ENCODE measurements at places on chromosomes 3 and 15.
A peak's percentile ranks its signal among the peaks of the same experiment; 100 is the strongest.

DNA sequence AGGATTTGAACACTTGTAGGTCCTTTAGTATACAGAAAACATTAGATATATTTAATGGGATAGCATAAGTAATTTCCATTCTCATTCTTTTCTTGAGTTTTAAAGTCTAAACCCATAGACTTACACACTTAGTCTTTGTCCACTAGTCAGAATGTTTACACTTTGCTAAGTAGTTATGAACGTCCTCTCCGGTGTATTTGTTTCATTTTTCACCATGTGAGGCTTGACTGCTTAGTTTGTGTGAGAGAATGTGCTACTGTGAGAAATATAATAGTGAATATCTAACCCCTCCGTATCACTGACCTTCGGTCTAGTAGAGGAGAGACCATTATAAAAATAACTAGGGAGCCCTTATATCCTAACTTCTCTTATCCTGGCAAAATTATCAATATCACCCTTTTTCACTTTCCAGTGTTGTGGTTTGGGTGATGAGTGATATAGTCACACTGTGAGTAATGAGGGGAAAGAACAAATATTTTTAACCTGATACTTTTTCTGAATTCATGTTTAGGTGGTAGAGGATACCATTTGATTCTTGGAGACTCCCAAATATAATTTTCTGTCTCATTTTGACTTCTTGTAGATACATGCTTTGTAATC lies 122.4 kb downstream of the UBE2E2 start:
- no peak for DNase-seq

GRCh38 chr3:32443478-32443877 lies 51.8 kb downstream of the CMTM7 start:
- DNase-seq = no peak

GRCh38 chr3:134308350-134308891 lies 57.8 kb upstream of the RYK start:
- peak; percentile 88 for DNase-seq

GRCh38 chr3:13162549-13163320 lies 89.5 kb upstream of the IQSEC1 start:
- no peak for DNase-seq

- no peak for DNase-seq
Measured at GRCh38 chr3:63875510-63875909, 11.8 kb downstream of the ATXN7 start.

GRCh38 chr3:11832981-11833905 lies 13.4 kb downstream of the TAMM41 start:
- DNase-seq = no peak

GRCh38 chr3:160486459-160486869 lies 36.9 kb upstream of the TRIM59 start:
- DNase-seq = no peak

- no peak for DNase-seq
Measured at GRCh38 chr3:8530581-8530980, 29.0 kb downstream of the LMCD1 start.

DNA sequence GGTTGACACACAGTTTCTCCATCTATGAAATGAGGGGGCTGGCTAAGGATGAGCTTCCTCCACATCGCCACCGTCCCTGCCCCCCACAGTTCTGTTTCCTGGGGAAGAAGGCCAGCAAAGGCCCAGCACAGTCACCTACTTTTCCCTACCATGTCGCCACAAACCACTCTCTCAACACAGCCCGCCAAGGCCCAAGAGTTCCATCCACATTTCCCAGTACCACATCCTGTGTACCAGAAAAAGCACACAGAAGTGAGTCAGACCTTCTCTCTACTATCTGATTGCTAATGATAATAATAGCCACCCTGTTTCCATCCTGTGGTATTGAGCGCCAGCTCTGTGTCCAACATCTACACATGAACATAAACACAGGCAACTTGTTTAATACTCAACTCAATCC lies 30.3 kb upstream of the C15orf39 start:
- DNase-seq = no peak

DNA sequence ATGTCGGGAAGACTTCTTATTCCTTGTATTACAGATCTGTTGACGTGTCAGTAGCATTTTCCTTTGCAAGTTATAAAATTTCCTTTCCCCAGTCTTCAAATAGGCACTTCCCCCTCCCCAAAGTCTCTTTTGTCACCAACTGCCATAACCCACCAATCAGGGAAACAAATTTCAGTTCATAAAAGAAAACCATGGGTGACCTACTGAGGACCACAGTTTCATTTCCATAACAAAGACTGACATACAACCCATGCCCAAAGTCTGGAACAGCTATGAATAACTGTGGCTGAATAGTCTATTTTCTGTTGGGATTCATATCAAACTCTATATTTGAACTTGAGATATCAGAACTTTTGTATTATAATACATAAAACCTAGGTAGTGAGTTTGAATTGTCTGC lies 307.8 kb downstream of the KBTBD8 start:
- DNase-seq = no peak

DNA sequence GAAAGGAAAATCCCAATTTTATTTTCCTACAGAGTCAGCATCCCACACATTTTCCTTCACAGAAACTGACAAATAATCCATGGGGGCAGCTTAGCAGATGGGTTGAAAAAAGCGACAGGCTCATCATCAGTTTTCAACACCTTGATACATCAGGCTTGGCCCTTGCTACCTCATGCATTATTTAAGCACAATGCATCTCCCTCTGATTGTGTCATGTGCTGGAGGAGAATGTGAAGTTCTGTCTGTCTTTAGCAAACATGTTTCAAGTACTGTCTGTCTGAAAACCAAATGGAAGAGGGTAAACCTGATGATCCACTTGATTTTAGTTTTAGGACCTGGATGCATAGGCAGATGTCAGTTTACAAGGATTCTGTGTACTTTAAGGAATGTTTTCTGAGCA lies 128.6 kb upstream of the ADAMTS9 start:
- DNase-seq = no peak

GRCh38 chr3:23496165-23496564 lies 293.0 kb downstream of the UBE2E2 start:
- DNase-seq = no peak

DNA sequence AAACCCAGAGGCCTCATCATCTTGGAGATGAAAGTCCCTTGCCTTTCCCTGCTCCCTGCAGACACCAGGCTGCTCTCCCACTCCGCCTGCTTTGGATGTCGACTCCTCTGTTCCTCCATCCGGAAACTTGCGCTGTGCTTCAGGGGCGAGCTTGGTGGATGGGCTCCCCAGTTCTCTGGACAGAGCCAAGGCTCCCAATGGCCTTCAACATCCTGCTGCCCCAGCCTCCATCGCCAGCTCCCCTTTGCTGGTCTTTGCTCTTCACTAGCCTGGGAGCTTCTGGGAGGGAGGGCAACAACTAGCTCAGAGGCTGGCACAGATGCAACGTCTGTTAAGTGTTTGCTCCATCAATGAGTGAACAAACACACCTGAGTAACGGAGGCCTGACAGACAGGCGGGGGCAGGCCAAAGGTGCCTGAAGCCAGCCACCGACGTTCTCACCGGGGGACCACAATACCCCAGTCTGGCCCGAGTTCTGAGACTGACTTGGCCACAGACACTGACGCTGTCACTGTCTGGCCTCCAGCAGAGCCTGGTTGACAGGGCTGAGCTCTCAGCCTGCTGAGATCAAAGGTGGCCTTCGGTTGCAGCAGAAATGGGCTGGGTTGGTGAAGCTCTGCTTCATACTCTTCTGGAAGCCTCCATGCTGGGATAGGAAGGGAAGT lies 39.0 kb downstream of the RGMA start:
- DNase-seq = no peak

DNA sequence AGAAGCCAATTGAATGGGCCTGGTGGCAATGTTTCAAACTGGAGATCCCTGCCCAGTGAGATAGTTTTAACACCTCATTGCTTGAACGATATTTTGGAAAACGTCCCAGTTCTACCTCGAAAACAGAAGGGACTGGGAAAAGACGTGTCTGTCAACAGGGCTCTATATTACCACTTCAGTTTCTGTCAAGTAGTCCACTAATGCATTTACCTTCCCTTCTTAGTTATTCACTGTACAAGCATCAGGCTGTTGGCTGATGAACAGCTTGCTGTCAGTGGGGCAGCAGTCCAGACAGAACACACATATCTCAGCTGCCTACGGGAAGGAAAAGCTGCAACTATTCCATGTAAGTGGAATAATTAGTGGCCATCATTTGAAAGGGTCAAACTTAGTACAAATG lies 794.7 kb upstream of the GBE1 start:
- no peak for DNase-seq

DNA sequence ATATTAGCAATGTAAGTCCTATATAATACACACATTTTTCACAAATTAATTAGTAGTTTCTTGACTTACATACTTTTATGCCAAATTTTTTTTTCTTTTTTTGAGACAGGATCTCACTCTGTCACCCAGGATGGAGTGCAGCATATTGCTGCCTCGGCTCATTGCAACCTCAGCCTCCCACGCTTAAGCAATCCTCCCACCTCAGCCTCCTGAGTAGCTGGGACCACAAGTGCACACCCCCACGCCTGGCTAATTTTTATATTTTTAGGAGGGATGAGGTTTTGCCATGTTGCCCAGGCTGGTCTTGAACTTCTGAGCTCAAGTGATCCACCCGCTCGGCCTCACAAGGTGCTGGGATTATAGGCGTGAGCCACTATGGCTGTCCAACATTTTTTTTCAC lies 54.6 kb downstream of the RNF111 start:
- no peak for DNase-seq
